ENCODE measurements at places on chromosomes 11 and 22.

DNA sequence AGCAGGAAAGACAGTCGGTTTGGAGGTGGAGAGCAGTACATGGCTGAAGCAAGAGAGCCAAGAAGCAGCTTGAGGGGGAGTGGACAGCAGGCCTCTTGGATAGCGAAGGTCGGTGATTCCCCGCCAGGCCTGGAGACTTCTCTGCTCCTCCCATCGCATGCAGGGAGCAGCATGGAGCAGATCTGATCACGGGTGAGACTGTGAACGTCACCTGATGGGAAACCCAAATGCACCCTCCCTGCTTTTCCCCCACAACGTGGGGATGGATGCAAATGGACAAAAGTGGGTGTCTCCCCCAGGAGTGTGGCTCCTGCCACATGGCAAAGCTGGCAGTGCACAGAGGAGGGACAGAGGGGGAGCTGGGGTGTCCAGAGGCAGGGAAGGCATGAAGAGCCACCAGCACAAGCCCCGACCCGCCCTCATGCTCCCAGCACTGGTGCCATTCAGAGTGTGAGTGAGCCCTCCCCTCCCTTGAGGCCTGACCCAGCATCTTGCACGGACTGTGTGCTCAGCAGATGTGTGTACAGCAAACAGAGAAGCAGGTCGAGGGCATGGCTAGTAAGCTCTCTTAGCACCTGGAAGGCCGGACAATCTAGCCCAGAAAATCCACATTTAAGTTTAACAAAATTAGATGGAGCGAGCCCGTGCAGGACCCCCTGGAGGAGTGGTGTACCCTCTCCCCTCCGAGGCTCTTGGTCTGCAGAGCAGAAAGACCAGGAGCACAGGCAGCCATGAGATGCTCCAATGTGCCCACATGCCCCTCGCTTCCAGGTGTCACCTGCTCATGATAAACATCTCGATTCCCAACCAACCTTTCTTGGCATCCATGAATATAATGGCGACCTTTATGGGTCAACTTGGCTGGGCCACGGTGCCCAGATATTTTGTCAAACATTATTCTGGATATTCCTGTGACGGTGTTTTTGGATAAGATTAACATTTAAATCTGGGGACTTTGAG is 661.7 kb downstream of the TBC1D22A start:
- no peak for DNase-seq

GRCh38 chr22:32665676-32666075 is 135.8 kb upstream of the TIMP3 start:
- DNase-seq = no peak

DNA sequence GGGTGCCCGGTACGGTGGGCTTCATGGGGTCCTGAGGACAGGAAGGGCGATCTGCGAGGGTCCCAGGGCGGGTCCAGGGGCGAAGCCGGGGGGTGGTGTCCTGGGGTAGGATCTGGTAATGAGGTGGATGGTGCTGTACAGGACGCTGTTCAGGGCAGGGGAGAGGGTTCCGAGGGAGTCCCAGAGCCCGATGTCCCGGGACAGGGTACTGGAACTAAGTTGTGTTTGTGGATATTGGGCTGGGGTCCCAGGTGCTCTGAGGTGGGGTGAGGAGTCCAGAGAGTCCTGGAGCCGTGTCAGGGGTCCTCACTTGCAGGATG is 426 bp downstream of the LZTR1 start:
- DNase-seq = no peak

DNA sequence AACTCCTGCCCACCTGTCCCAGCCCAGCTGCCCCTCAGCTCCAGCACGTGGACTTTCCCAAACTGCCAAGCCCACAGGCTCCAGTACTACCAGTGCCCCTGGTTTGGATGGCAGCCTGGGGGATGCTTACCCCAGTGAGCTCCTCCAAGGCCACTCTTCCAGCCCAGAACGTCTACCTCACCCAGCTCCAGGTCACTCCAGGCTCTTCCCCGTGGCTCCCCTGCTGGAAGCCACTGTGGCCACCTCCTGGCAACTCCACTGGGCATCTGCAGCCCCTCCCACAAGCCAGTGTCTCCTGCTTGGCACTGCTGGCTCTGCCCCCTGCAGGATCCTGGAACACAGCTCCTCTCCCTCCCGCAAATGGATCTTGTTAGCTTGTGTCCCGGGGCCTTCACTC is 29.3 kb downstream of the LMO1 start:
- DNase-seq = no peak

DNA sequence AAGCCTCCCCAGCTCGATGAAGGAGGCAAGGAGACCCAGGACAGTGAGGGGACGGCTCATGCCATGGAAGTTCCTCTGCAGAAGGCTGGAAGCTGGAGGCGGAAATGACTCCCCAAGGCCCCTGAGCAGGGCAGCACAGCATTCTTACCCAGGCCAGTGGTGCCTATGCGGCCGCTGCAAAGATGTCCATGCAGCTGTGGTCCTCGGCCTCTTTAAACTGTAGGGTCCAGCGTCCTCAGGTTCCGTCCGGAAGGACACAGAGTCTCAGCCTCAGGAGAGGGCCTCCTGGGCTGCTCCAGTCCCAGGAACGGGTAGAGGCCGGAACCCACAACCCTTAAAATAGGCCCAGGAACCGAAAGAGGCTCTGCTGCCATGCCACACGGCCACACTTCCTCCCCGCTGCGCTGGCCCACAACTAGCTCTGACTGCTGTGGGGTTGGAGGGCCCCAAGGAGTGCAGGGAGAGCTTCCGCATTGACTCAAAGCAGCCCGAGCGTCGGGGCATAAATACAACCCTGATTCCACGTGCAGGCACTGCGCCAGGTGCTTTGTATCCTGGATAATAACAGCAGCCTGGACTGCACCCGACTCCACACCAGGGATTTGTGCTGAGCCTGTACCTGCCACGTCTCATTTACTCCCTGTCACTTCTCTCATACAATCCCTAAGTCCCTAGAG is 5.5 kb downstream of the KIAA0930 start:
- no peak for DNase-seq

GRCh38 chr11:64438986-64439771 is 80.2 kb downstream of the RPS6KA4 start:
- DNase-seq = no peak

DNA sequence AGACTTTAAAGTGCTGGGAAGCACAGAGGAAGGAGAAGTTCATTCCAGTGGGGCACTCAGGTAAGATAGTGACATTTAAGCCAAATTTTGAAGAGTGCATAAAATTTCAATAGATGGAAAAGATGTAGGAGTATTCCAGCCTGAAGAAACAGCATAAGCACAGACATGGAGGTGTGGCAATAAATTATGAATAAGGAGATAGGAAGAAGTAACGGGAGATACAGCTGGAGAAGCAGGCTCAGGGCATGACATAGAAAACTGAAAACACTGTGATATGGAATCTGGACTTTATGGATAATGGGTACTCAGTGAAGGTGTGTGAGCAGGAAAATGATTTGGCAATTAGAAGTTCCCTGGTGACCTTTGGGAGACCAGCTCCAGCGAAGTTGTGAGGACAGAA is 33.3 kb downstream of the P4HA3 start:
- DNase-seq = no peak

DNA sequence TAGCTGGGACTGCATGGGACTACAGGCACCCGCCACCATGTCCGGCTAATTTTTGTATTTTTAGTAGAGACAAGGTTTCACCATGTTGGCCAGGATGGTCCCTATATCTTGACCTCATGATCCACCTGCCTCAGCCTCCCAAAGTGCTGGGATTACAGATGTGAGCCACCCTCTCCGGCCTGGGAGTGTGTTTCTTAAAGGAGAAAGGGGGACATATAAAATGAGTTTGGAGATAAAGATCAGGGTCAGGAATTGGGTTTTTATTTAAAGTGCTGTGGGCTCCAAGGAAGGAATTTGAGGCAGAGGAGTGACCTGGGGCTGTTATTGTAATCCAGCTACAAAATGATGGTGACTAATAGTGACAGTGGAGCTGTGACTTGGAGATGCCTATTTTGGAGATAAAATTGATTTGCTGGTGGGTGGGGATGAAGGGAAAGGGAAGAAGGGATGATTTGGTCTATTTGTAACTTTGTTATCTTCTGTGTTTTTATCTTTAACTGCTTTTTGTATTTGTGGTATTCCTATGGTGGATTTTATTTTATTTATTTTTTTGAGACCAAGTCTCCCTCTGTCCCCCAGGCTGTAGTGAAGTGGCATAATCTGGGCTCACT is 5.0 kb downstream of the CRKL start:
- no peak for DNase-seq

DNA sequence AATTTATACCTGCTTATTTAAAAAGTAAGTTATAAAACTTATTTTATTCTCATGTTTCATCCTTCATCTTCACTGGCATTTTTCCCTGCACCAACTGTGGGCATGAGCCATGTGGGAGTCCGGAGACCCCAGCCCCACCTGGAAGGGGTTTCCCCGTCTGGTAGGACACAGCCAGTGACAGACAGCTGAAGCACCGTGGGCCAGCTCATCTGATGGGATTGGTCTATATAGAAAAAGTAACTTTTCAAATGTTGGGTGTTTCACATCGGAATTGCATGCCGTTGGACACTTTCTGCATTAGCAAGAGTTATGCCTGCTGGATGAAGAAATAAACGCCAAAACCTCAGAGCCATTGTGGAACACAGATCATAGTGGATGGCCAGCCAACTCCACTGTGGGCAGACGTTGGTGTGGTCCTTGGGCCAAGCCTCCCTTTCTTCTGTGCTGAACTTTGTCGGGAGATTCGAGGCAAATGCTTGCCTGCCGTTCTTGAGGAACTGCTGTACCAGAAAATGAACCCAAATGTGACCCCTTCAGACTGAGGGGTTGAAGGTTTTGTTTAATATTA is 1329.3 kb downstream of the TBC1D22A start:
- no peak for DNase-seq

- no peak for DNase-seq
Observed at GRCh38 chr11:77644887-77645286, 7.3 kb upstream of the CLNS1A start.

All from anterior cingulate cortex (tissue), 58 donors.